Activated CD8-positive, alpha-beta T cell treated with anti-CD3 and anti-CD28 coated beads, Interleukin-2, amount 10 ng/mL, durations not matched to agents 7 days and 5 days (primary cell): ENCODE measurements at places on chromosomes 3 and 15. TPM values are rescaled to one million over a fixed set of nuclear protein-coding genes. Genes with fewer than 3 reads are reported as not detected.

DNA sequence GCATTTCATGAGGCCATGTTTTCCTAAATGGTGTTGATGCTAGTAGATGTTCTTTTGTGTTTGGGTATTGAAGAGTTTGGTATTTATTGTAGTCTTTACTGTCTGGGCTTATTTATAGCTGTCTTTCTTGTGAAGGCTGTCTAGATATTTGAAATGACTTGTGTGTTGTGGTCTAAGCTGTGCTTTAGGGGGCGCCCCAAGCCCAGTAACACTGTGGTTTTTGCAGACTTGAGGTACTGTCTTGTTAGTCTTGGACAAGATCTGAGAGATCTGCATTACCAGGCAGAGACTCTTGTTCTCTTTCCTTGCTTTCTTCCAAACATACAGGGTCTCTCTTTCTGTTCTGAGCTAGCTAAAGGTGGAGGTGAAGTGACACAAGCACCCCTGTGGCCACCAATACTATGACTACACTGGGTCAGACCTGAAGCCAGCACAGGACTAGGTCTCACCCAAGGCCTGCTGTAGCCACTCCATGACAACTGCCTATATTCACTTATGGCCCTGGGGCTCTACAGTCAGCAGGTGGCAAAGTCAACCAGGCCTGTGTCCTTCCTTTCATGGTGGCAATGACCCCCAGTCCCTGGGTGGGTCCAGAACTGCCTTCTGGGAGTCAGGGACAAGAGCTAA lies 152.1 kb upstream of the TBC1D5 start:
- H3K27ac ChIP-seq, result no peak overlapping the region
- H3K27me3 ChIP-seq, result peaks cover 2% of the 10 kb centered on the region
- H3K36me3 ChIP-seq, result no peaks in the 10 kb centered on the region
- no peak overlapping the region for H3K4me3 ChIP-seq
- H3K4me1 ChIP-seq, result no peaks in the 10 kb centered on the region

LRRC49 gene
- not detected for total RNA-seq

DNA sequence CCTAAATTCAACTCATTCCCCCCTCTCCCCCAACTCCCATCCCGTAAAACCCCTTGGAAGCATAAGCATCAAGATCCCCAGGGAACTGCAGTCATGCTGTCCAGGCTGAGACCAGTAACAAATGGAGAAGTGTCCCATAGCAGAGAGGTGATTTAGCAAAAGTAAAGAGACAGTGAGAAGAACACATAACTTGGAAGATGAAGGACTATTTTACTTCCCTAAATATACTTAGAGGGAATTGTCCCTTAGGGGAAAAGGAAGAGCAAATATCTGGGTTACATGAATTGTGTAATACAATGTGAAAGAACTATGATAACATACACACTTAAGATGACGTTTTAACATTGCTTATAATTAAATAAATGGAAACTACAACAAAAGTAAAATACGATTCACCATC lies 61.6 kb upstream of the LRRFIP2 start:
- DNase-seq, result no peak
- no peaks in the 10 kb centered on the region for H3K27me3 ChIP-seq
- no peaks in the 10 kb centered on the region for H3K36me3 ChIP-seq
- H3K4me3 ChIP-seq, result no peak overlapping the region

DNA sequence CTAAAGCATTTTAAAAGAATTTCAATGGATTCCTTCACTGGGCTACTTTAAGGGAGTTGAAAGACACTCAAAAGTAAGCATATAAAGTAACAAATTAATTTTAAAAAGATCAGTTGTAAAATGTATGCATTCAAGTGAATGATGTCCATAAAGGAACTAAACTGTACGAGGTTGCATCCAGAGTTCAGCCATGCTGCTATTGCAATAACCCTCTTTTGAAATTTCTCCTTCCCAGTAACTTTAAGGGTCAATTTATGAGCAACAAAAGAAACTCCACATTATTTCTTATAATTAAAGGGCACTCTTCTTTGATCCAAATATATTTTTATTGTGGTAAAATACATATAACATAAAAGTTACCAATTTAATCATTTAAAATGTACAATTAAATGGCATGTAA lies 22.9 kb downstream of the BTLA start:
- H3K4me3 ChIP-seq, result no peak overlapping the region
- H3K27me3 ChIP-seq, result no peaks in the 10 kb centered on the region
- DNase-seq, result no peak
- peaks cover 77% of the 10 kb centered on the region for H3K36me3 ChIP-seq

DNA sequence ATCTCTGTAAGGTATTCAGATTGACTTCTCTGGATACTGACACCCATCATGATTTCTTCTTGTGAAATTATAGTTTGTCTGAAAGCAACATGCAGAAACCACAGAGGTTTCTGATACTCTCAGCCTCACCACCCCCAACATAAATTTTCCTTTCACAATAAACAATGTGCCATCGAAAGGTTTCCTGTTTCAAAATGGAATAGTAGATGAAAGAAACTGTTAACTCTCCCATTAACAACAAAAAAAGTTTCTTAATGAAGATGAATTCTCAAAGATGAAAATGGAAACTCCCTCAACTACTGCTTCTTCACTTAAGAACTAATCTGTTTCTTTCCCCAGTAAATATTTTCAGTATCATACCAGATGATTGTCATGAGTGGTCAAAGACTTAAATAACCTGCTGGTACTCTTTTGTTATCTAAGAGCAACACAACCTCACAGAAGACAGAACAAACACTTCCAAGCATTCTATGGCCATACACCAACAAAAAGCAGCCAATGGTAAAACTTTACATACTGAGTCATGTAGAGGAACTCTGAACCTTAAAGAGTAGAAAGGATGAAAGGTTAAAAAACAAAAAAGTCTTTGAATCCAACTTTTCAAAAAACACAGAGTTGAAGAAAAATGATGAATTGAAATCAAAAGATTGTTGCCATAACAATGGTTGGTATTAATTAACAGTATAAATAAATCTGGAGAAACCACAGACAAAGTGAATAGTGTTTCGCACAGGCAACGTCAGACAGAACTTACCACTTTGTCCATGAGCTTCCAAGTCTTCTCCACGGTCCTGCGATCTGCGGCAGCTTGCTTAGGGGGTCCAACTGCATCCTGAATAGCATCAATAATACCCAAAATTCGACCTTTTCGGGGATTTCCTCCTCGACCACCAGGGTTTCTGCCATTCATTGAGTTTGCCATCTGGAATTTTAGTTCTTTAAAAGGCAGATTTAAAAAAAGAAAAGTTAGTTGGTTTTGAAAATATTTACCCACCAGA lies 1.9 kb downstream of the CBLB start:
- DNase-seq, result no peak
- H3K36me3 ChIP-seq, result peaks cover 46% of the 10 kb centered on the region

DNA sequence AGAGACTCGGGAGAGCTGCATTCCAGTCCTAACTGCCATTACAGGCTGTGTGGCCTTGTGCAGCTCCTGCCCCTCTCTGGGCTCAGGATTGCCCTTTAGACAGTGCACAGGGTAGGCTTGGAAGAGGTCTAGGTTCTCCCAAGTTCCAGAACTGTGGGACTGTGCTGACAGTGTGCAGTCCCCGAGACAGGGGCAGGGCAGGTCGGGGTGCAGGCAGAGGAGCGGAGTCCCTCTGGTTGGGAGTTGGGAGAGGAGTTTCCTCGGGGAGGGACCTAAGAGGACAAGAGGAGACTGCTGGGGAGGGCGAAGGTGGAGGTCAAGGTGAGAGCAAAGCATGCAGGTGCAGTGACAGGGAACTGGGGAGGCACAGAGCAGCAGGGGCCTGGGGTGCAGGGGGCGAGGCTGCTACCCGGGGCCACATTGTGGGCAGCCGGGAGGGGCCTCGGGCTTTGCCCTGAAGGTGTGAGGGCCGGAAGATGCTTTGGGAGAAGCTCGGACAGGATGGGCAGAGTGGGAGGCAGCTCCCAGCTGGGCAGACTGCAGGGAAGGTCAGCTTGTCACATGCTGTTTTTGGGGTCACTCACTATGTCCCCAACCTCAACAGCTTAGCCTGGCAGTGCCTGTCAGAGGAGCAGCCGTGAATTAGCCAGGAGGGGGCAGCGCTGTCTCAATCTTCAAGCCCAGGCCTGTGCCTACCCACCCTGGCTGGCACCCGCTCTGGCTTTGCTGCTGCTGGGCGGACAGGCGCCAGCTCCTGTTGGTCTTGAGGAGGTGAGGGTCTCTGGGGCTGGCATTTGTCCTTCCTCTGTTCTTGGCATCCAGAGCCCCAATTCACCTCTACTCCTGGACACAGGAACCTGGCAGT lies 15.4 kb upstream of the CSPG4 start:
- H3K27ac ChIP-seq, result no peak overlapping the region
- H3K4me3 ChIP-seq, result no peak overlapping the region
- H3K4me1 ChIP-seq, result peaks cover 15% of the 10 kb centered on the region

NDN gene
- 5.1 TPM for total RNA-seq

- peaks cover 21% of the 10 kb centered on the region for H3K27me3 ChIP-seq
- no peaks in the 10 kb centered on the region for H3K36me3 ChIP-seq
- no peak for DNase-seq
- H3K4me1 ChIP-seq, result peaks cover 45% of the 10 kb centered on the region
- H3K4me3 ChIP-seq, result no peak overlapping the region
These were observed 112.2 kb upstream of the MEF2A start for GRCh38 chr15:99453637-99454030.

DNA sequence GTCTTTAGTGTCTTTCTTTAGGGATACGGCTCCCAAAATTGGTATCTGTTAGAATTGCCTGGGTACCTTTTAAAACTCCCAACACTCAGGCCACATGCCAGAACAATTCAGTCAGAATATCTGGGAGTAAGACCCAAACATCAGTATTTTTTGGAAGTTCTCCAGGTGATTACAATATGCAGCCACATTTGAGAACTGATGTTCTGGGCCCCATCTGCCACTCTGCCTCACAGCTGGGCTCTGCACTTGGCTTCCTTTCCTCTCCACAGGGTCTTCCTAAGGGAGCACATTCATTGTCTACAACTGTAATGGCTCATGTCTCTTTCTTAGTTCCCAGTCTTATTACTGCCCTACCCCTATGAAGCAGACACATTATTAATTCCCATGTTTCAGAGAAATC lies 394.5 kb downstream of the MFSD1 start:
- no peak overlapping the region for H3K4me3 ChIP-seq
- no peaks in the 10 kb centered on the region for H3K36me3 ChIP-seq
- no peak overlapping the region for H3K27ac ChIP-seq
- no peaks in the 10 kb centered on the region for H3K27me3 ChIP-seq

DNA sequence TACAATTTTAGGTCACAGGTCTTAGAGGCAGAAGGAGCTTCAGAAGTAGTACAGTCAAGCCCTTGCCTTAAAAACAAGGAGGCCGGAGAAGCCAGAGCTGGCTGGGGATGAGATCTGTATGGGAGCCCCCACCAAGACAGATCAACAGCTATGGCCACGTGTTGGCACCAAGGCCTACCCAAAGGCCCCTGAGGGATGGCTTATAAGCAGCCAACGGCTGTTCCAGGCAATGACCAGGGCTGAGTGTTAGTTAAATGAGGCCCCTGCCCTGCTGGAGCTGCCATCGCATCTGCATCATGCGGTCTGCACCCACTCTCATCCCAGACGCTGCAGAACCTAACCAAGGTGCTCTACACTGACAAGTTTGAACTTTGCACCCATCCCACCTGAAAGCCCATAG lies 43.3 kb downstream of the CCDC12 start:
- peaks cover 65% of the 10 kb centered on the region for H3K4me1 ChIP-seq
- peak overlapping the region; percentile 30 for H3K27ac ChIP-seq
- H3K4me3 ChIP-seq, result no peak overlapping the region
- peaks cover 54% of the 10 kb centered on the region for H3K36me3 ChIP-seq
- H3K27me3 ChIP-seq, result no peaks in the 10 kb centered on the region

- peak overlapping the region; percentile 93 for H3K27ac ChIP-seq
- H3K4me1 ChIP-seq, result peaks cover 91% of the 10 kb centered on the region
- H3K36me3 ChIP-seq, result peaks cover 34% of the 10 kb centered on the region
- no peaks in the 10 kb centered on the region for H3K27me3 ChIP-seq
- no peak overlapping the region for H3K4me3 ChIP-seq
These were observed 53.7 kb downstream of the CHSY1 start for GRCh38 chr15:101198031-101198575.

GCNT3 gene
- total RNA-seq, result not detected

DNA sequence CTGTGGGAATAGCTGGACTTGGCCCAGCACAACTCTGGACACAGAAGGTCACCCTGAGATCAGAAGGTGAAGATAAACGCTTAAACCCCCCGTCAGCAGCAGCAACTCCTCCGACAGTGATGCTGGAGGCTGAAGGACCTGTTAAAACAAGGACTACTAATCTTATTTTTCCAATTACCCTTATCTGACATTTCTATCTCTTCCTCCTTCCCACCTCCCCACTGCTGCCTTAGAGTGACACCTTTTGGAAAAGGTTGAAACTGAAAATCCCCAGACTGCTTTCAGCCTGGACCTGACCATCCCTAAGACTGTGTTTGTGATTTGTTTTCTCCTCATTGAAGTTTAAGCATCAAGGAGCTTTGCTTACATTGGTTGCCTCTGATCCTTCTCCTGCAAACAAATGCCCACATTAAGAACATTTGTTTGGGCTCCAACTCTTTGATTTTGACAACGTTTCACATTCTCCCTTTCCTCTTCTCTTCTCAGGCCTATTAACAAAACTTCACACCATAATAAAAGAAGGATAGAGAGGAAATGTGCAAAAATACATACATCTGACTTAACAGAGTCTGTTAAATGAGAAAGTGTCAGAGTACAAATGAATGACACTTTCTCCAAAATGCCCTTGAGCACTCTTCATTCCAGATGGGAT lies 410.6 kb upstream of the WNT5A start:
- no peak for DNase-seq
- no peak overlapping the region for H3K27ac ChIP-seq
- no peaks in the 10 kb centered on the region for H3K4me1 ChIP-seq
- H3K36me3 ChIP-seq, result no peaks in the 10 kb centered on the region

GOLGA8O gene
- total RNA-seq, result 21.8 TPM

DNA sequence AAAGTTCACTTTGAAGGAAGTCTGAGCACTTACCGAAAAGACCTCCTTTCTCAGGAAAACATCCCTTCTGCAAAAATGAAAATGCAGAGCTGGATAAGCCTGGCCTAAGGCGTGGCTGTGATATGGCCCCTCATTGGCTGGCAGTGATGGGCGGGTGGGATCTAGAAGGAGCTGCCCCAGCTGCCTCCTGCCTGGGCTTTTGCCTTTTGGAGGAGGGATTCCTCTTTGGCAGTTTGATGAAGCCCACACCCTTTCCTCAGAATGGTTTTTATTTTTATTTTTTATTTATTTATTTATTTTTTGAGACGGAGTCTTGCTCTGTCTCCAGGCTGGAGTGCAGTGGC lies 4.0 kb upstream of the DZIP1L start:
- peaks cover 18% of the 10 kb centered on the region for H3K27me3 ChIP-seq
- no peaks in the 10 kb centered on the region for H3K36me3 ChIP-seq
- H3K27ac ChIP-seq, result no peak overlapping the region
- no peak overlapping the region for H3K4me3 ChIP-seq
- DNase-seq, result no peak

DNA sequence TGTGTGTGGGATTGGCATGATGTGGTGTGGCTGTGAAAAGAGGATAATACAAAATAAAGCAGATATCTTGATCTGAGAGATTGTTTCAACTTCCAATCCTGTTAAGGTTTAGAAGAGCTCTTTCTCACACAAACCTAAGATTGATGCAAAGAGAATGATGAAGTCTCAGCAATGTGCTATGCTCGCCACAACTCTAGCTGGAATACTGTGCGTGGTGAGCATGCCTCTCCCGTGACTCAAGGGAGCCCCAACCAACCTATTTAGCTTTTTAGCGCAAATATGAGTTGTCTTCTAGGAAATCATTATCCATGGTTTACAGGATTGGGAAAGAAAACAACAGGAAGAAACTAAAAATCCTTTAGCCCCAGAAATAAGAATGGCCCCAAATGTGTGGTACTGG lies 28.5 kb downstream of the BTLA start:
- peaks cover 85% of the 10 kb centered on the region for H3K4me1 ChIP-seq
- no peaks in the 10 kb centered on the region for H3K27me3 ChIP-seq
- H3K4me3 ChIP-seq, result no peak overlapping the region
- H3K36me3 ChIP-seq, result peaks cover 74% of the 10 kb centered on the region
- H3K27ac ChIP-seq, result no peak overlapping the region

NR1I2 gene
- 0.26 TPM for total RNA-seq
